ENCODE measurements at places on chromosomes 1 and 21. TPM values are rescaled to one million over a fixed set of nuclear protein-coding genes. Genes with fewer than 3 reads are reported as not detected.

Gene TRIM58
- total RNA-seq: not detected

DNA sequence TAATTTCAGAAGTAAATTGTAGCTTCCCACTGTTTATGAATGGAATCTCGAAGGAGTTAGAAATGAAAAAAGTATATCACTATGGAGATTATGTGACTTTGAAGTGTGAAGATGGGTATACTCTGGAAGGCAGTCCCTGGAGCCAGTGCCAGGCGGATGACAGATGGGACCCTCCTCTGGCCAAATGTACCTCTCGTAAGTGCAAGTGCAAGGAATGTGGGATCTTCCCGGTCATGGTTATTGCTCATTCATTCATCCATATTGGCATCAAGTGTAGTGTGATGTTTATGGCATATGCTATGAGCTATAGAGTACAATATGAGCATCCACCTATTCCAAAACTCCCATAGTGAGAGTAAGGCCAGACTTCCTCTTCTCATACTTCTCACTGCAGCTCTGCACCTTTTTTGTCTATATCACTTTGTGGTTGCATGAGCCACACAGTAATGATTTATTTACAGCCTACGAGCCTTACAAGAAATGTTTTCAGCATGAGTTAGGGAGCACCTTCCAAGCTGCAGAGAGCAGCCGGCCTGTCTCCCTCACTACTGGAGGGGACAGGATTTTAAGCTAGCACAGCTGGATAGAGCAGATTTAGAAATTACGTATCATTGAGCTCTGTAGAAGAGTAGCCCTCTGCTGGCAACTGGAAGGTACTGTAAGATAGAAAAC lies 24.9 kb upstream of the CR1L start:
- peak; percentile 30 for DNase-seq

GRCh38 chr1:222820171-222820712 lies 5.4 kb downstream of the DISP1 start:
- DNase-seq: no peak

Gene BTBD8
- 5.1 TPM for total RNA-seq

GRCh38 chr1:66489151-66489550 lies 44.8 kb upstream of the SGIP1 start:
- DNase-seq: no peak

GRCh38 chr1:39422614-39423013 lies 68.8 kb upstream of the BMP8A start:
- DNase-seq: no peak

Gene TMEM82
- total RNA-seq: not detected

- DNase-seq: peak; percentile 74
Observed at GRCh38 chr1:214404571-214405213, 123.7 kb downstream of the SMYD2 start.

Gene PADI1
- total RNA-seq: 1.5 TPM

Gene ANGPTL1
- 0.13 TPM for total RNA-seq

Gene KRTAP13-2
- not detected for total RNA-seq

DNA sequence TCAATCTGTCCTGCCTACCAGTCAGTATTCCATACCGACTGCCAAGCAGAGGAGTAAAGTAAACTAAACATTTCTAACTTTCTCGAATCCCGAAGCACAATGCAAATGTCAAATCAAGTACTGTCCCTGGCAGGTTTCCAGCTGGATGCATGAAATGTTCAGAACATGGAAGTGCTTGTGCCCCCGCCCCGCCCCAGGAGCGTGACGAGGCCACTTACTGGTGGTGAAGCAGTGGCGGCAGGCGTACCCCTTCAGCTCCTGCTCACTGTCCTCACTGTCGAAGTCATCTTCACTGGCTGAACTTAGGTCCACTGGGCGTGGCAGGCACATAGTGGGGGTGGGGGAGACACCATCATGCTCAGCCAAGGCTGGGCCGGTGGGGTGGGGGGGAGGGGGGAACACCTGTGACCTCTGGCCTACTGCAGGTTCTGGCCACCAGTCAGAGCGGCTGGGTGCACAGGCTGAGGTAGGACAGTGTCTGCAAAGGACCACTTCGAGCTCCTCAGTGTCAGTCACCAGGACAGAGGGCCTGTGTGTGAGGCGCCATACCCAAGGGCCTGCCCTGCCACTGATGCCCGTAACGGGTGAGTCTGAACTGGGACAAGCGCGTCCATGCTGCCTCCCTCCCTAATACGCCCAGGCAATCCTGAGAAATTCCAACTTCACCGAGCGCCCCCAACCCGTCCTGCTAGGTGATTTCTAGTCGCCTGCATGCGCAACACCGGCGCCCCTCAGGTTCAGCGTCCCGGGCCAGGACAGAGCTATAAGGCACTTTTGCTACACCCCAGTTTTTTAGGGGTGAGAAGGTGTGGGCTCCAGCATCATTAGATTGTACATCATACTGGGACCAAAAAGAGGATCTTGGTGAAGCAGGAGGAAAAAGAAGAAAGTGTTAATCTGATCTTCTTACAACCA lies 46.9 kb downstream of the SLC45A1 start:
- no peak for DNase-seq

Gene OR2T35
- not detected for total RNA-seq

Gene TAF5L
- 12.0 TPM for total RNA-seq

DNA sequence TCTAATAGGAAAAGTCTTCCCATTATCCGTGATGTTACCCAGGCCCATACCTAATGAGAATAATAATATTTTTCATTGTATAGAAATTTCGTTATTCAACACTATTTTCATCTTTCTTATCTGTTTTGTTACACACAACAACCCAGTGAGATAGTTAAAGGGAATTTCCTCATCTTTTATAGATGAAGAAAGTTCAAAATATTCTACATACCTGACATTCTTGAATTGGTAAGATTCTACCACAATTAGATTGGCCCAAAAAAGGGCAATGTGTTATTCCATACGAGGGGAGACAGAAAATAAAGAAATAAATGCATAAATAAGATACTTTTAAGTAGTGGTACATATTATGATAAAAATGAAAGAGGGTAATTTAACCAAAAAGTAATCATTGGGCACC lies 405.5 kb upstream of the ADAMTS5 start:
- no peak for DNase-seq

Gene ETNK2
- 22.2 TPM for total RNA-seq

DNA sequence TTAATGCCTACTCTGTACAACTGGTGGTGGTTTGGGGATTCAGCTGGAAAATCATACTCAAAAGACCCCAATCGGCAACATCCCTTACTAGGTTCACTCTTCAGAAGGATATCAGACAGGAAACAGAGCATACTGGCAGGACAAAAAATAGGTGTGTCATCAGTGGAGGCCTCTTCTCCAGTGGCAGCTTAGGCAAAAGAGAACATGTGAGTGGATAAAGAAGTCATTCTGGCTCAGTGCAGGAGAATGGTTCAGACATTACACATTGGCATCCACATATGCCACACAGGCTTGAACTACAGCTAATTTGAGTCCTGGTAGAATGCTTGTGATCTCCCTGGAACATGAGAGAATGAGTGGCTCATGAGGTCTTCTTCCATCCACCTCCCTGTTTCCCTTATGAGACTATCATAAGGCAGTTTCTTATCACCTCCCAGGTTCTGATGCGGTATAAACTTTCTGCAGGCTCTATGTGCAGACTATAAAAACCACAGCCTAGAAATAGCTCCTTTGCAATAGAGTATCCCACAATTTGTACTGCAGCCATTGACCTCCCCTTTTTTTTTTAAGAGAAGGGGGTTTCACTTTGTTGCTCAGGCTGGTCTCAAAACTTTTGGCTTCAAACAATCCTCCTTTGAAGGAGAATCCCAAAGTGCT lies 24.7 kb downstream of the VAMP4 start:
- DNase-seq: no peak

GRCh38 chr1:180229483-180230415 lies at the start of gene LHX4:
Gene LHX4, plus strand, starts transcription at chr1:180230264. Its CDS starts 266 bp downstream, at chr1:180230530.
- DNase-seq: peak; percentile 70

- peak; percentile 58 for DNase-seq
Observed at GRCh38 chr1:185439727-185440415, 122.8 kb upstream of the IVNS1ABP start.

Gene SIK1
- 5.3 TPM for total RNA-seq

- DNase-seq: no peak
Observed at GRCh38 chr1:15384301-15384901, 25.3 kb upstream of the EFHD2 start.

GRCh38 chr1:45337630-45338325 lies 2.2 kb upstream of the TOE1 start:
- DNase-seq: no peak

- DNase-seq: no peak
Observed at GRCh38 chr21:43334214-43334958, 92.5 kb downstream of the SIK1 start.

DNA sequence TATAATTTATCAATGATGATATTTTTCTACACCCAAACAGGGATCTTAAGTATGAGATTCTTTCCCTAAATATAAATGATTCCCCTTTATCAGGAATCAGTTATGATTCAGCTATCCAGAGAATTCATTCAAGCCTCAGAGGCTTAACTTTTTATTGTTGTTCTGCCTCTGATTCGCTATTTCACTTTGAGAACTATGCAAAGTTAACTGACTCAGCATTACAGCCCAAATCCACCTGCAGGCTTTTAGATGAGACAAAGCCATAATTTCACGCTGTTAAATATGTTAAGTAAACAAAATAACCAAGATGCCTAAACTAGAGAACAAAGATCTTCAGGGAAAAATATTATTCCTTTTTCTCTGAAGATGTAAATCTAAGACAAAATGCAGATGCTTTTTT lies 8.5 kb downstream of the SCYL3 start:
- no peak for DNase-seq

Measured in SJSA1 (cell line).